ENCODE measurements at places on chromosomes 4 and X.

GRCh38 chr4:162791226-162791625 lies 375.5 kb downstream of the NAF1 start:
- DNase-seq, result no peak

GRCh38 chr4:68861057-68861456 lies 45.3 kb downstream of the UGT2B10 start:
- no peak for DNase-seq

DNA sequence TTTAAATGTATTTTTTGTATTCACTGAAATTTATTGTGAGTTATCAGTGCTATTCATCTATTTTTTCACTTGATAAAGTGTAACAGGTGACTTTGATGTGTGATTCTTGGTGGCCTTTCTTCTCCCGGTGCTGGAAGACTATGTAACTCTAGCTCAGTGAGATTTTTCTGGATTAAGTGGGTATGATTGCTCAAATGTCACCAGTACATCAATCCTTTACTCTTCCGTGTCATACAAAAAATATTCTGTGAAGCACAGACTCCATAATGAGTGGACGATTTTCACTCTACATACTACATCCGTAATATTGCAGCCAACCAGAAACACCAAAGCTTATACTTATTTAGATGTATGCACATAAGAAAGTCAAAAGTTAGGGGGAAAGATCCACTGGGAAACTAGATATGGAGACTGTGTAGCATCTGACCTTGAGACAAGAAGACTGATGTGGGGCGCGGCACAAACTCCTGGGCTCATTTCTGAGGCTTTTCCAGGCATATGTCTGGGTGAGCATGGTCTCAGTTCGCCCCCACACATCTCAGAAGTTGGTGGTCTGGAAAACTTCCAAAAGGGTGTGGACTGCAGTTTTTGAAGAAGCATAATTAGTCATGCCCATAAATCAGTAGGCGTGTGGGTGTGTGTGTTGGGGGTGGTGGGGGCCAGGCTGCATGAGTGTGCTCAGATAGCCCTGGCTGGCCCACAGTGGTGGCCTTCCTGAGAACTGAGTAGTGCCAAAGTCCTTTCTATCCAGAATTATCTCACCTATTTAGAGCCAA lies 53.9 kb upstream of the TENM3 start:
- no peak for DNase-seq

DNA sequence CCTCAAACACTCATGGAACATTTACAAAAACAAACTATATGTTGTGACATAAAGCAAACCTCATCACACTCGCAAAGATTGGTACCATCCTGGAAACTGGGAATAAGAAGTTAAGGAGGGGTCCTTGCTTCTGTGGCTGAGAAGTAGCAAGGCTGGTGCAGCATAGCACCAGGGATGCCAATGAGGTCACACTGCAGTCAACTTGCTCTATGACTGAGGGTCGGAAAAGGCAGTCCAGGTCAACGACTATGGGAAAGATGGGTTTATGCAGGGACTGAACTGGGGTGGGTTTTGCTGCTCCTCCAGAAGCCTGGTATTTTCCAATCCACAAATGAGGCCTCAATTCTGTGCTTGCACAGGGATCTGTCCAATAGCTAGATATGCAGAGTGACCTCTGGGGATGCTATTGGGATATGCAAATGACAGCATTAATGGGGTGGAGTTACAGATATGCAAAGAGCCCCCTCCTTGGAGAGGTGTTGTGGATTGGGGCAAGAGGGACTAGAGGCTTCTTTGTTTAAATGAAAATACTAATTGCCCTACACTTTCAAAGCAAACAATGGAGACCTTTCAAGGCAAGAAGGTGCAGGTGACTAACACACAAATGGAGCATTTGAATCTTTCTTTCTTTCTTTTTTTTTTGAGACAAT lies 7.2 kb upstream of the IL13RA1 start:
- no peak for DNase-seq

- no peak for DNase-seq
Observed at GRCh38 chr4:26131711-26132110, 189.1 kb upstream of the RBPJ start.

DNA sequence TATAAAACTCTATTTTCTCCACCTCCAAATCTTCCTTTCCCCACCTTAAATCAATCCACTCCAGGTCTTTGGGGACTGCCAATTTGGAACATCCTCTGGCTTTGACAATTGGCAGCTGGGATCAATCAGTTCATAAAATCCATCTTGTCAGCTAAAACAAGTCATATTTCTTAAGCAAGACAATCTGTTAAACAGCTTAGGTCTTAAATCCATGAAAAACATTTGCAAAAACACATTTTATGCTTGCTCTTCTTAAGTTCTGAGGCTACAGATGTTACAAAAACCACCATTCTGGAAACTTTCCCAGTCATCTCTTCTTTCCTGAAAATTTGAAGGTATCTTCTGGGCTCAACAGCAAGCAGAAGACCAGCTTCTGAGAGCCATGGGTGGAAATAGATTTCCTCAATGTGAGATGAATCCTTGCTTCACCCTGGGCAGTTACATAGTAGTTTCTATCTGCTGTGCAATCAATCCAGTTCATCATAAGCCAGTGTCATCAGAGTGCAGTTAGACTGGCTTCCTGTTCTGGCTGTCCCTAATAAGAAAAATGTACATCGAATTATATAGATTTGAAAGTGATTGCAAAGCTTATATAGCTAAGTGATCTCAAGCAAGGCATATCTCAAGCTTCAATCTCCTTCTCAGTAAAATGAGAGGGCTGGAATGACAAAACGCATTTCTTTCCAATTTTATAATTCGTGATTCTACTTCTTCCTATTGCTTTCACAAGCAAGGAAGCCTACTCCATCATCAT lies 402.7 kb upstream of the INTU start:
- no peak for DNase-seq

DNA sequence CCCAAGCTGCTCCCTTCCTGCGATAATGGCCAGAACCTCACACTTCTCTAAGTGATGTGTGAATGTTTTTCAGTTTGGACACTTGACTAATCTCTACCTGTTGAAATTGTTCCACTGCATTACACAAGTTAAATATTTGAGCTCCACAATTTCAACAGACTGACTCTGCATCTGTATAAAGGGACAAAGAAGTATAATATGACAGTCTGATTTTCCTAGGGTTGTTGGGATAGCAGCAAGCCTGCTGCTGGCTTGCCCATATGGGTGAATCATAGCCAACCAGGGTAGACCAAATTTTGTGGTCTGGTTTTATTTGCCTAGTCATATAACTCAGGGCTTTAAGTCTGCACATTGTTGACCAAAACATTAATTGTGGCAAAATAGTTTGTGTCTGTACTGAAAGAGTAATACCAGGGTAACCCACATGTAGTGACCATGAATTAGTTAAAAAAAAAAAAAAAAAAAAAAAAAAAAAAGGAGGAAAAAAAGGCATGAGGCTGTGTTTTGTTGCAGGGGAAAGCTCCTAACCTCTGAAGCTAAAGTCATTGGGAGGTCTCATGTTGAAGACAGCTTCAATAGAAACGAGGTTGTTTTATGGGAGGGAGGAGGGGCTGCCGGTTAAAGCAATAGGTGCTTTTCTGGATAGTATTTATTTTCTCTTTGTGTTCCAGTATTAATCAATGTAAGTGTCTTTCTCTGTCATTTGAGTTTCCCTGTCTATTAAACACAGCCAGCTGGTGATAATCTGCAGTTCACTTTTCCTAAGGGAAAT lies 534.2 kb downstream of the RAB28 start:
- DNase-seq, result no peak

DNA sequence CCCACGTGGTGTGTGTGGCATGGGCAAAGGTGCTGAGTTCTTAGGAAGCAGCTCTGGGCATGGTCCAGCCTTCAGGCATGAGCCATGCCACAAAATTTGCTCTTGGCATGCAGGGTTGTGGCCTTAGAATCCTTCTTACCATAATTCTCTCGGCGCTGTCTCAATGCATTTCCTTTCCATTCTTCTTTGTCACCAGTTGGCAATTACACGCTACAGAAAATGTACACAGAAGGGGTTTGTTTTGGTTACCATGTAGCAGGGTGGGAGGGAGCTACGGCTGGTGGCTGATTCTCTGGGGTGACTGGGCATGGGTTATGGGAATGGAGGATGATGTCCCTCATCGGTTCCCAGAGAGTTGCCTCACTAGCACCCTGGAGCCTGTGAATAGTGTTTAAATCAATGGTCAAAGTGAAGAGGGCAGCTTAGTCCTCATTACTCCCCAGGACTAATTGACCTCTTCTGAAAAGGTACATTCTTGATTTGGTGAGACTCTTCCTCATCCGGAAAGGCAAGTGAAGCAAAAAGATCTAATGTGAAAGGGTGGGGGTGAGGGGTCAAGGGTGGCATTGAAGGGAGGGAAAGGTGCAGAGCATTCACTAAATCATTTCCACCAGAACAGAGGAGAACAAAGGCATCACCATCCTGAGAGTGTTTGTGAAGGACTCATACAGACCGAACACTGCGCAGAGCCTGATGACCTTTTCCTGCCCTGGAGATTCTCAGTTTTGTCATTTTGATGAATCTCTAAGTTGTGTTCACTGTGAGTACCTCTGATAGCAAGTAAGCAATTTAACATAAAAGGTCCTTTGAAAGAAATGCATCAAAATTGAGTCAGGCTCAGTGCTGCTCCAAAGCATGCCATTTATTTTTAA lies 199.8 kb upstream of the SFRP2 start:
- DNase-seq, result peak; percentile 20

DNA sequence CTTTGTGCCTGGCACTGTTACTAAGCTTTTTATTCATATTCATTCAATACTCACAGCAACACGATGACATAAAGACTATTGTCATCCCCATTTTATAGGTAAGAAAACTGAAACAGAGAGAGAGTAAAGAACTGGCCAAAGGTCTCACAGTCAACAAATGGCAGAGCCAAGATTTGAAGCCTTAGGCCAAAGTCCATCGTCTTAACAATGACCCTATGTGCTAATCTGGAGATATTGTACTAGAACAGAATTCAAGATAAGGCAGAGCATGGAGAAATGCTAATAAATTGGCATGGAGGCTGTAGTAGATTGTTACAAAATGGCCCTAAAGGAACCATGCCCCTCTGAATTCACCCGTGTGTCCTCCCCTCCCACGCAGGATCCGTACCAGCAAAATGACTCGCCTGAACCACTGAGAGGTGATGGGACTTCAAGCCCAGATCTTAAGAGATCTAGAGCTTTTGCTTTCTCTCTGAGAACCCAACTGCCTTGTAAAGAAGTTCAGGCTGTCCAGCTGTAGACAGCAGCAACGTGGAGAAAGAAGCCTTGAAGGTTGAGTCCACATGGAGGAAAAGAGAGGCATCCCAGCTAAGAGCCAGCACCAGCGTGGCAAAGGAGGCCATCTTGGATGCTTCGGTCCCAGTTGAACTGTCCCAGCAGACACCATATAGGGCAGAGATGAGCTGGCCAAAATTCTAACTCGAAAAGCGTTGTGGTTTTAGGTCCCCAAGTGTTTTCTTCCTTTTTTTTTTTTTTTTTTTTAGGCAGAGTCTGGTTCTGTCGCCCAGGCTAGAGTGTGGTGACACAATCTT lies 52.8 kb upstream of the RBM47 start:
- no peak for DNase-seq

- DNase-seq, result no peak
Observed at GRCh38 chr4:14520171-14520570, 482.1 kb upstream of the CPEB2 start.

DNA sequence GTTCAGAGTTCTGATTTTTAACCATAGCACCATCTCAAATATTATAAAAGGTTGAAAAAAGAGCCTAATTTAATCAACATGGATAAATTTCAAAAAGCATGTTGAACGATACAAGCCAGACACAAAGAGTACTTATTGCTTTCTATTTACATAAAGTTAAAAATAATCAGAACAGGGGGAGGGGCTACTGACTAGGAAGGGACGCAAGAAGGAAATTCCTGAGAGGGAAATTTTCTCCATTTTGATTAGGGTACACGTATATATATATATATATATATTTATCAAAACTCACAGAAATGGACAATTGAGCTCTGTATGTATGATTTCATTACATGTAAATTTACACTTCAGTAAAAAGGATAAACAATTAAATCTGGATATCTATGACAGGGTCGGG lies 482 bp upstream of the MBTPS2 start:
- DNase-seq, result no peak

DNA sequence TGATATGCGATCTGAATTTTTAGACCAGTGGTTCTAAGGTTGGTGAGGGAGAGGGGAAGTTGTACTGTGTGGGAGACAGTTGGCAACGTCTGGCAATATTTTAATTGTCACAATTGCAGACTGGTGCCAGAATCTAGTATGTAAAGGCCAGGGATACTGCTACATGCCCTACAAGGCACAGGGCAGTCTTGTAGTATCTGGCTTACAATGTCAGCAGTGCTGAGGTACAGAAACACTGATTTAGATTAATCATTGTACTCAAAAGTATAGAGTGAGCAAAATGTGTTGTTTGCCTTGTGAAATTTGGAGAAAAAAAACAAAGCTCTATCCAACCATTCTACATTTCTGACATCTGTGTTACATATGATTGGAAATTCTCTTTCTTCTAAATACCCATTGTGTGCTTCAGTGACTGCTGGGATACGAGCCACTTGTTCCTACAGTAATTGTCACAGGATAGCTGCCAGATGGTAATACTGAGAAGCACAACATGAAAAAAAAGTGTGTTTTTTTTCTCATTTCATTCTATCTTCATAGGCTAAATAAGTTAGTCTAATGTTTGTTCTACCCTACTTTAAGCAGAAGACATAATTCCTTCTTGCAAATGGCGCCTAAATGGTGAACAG lies 526.7 kb upstream of the AGA start:
- DNase-seq, result no peak

GRCh38 chr4:173704201-173704600 lies 174.2 kb upstream of the HAND2 start:
- DNase-seq, result no peak

GRCh38 chr4:95107635-95108034 lies 349.9 kb downstream of the BMPR1B start:
- no peak for DNase-seq

- DNase-seq, result no peak
Observed at GRCh38 chr4:156118507-156119220, 165.0 kb upstream of the CTSO start.
